ENCODE measurements at places on chromosomes 1 and 21.
A peak's percentile ranks its signal among the peaks of the same experiment; 100 is the strongest.

- no peak for DNase-seq
Measured at GRCh38 chr1:246182149-246182851, 324.8 kb downstream of the SMYD3 start.

- DNase-seq: no peak
Measured at GRCh38 chr21:43802713-43803313, 13.4 kb downstream of the RRP1 start.

DNA sequence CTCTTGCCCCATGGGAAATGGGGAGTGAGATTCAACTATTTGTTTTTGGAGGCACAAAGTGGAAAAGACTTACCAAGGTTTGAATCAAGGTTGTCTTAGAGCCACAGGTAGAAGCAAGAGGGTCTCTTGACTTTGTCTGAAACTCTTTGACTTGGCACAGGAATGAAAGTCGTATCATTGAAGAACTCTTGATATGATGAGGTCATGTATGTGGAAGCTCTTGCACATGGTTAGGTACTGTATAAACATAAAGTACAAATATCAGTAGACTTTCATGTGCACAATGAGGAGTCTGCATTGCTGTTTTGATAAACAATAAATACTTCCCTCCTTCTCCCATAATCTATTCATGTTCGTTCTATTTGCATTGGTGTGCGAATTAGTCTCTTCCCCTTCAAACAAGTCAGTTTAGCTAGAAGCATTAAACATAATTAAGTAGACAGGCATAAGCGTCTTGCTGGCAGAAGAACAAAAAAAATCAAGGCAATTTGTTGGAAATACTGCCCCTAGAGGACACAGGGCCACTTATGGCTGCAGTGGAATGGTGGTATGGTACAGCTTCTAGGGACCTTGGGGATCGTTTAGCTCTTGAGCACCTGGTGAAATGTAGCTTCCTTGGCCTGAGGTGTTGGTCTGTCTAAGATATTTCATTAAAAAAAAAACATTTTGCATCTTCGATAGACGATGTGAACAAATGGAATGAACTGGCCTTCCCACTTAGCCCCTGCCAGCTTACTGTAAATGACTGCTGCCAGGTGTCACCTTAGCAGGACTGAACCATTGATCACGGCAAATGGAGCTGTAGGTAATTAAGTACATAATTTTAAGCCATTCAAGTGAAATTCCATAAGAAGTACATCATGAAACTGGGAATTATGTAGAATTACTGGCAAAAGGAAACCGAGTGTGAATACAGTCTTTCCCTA, 218.0 kb upstream of the GALNT2 start:
- no peak for DNase-seq

DNA sequence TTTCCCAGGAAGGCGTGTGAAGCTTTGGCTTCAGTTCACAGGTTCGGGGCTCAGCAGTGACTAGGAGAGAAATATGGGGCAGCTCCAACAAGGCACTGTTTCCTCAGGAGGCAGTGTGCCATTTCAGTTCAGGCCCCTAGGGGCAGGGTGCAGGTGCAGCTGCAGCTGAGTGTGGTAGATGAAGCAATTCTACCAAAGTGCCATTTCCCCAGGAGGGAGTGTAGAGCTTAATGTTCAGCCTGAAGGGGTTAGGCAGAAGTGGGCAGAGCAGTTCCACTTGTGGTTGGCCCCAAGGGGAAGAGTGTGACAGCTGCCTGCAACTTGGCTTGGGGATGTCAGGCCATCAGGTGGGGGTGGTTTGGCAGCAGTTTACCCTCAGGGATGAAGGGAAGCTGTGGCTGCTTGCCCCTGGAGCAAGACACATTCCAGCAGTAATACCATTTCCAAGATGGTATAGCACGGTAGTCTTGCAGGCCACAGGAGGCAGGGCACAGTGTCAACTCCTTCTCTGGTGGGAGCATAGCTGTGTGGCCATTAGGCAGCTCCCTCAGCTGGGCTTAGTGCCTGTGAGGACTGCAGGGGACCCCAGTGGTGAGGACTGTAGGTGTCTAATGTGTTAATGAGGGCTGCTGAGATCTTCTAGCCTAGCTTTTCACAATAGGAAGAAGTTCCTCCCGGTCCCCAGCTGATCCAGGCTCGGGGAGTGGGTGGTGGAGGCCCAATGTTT, 34.7 kb downstream of the RGSL1 start:
- no peak for DNase-seq

DNA sequence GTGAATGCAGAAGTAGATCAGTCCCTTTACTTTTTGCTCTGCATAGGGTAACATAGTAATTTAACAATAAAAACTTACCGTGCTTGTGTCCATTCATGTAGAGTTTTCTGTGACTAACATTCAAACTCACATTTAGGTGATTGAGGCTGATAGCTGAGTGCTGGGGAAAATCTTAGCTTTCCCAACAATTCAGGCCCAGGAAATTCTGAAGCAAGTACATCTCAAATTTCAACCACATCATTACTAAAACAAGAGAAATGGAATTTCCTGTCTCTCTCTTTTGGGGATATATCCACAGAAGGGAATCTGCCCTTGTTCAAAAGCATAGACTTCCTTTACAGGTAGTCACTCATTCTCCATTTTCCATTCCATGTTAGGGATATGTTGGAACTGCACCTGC, 33.1 kb upstream of the C1orf146 start:
- peak; percentile 41 for DNase-seq

DNA sequence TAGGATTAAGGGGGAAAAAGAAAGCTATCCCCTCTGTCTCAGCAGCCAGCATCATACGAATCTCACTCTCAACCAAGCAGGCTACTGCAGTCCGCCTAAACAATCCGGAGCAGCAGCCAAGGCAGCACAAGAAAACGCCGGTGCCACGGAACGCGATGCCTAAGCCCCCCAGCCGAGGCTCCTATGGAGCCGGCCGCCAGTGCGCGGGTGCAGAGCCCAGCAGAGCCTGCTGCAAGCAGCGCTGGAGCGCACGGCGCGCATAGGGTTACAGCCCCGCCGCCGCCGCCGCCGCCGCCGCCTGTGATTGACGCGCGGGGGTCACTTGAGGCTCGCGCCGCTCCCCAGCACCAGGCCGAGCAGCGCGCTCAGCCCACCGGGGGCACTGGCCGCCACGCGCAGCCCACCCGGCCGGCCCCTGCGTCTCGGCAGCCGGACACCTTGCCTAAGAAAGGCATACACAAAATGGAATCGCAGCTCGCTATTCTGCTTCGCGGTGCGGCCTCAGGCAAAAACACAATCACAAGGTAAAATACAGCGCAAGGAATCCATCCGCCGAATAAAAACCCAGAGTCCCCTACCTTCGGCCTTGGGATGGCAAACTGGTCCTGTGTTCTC, 780 bp downstream of the HIVEP3 start:
- no peak for DNase-seq

- DNase-seq: no peak
Measured at GRCh38 chr1:31591425-31592093, 15.2 kb downstream of the TINAGL1 start.

DNA sequence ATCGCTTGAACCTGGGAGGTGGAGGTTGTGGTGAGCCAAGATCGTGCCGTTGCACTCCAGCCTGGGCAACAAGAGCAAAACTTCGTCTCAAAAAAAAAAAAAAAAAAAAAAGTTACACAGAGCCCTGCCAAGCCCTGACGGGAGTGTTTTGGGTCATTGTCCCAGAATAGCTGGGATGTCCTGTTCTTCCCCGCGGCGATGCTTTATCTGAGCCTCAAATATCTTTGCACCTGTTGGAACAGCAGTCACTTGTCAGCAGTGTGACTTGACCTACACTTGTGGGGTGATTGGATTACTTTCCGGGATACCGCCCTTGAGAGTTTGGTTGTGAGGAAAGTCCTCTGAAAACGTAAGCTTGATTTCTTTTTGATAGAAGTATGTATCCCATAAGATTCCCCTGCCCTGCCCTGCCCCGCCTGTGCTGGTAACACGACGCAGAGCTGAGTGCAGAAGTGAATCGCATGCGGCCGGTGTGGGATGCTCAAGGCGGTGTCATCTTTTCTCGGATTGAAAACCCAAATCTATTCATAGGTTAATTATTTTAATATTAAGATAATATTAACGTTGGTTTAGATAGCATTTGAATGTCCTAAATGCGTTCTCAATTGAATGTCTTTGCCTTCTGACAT, 50.9 kb downstream of the PCNT start:
- no peak for DNase-seq

DNA sequence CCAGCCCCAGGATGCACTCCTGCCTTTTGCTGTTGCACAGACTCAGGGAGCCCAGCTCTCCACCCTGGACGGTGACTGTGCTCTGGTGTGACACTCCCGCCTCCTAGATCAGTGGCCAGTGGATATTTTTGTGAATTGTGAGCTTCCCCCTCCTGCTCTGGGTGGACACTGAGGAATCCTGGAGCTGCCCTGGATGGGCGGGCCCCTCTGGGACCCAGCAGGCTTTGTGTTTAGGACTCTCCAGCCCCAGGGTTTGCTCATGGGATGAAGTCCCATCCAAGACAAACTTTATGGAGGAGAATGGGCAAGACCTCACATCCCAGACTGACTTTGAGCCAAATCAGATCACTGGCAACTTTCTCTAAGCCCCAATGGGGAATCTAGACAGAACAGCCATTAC, 16.1 kb downstream of the SLC6A9 start:
- no peak for DNase-seq

- no peak for DNase-seq
Measured at GRCh38 chr1:221636967-221637366, 104.9 kb downstream of the DUSP10 start.

GRCh38 chr1:32754317-32755097, 51.9 kb upstream of the SYNC start:
- DNase-seq: no peak

- DNase-seq: no peak
Measured at GRCh38 chr1:76955652-76956051, 88.4 kb downstream of the ST6GALNAC5 start.

GRCh38 chr1:3899754-3900149, 320 bp downstream of the C1orf174 start:
- DNase-seq: no peak

GRCh38 chr1:209625791-209626285, 26.4 kb downstream of the LAMB3 start:
- no peak for DNase-seq

GRCh38 chr1:245657371-245657770, 502.6 kb downstream of the KIF26B start:
- DNase-seq: no peak

- no peak for DNase-seq
Measured at GRCh38 chr1:244302876-244303609, 148.7 kb downstream of the ADSS2 start.

- no peak for DNase-seq
Measured at GRCh38 chr1:93729502-93729901, 47.9 kb upstream of the BCAR3 start.

DNA sequence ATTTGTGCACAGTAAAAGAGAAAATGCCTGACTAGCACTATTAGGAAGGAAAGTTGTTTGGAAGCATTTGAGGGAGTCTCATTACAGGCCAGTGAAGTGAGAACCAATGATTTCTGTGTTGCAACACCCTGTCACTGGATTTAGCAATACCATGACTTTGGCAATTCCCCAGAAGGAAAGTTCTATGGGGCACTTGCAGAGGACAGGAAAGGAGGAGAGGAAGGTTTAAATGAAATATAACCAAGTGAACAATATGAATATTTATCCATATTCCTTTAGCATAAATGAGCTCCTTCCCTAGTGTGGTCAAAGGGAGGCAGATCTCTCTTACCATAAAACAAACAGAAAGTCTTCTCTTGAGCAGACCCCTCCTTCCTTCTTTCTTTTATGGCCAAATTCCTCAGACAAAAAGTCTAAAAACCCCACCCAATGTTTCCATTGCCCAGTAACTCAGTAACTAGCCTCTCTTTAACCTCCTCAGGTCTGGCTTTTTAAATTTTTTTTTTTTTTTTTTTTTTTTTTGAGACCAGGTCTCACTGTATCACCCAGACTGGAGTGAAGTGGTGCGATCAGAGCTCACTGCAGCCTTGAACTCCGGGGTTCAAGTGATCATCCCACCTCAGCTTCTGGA, 5.5 kb downstream of the TLR5 start:
- no peak for DNase-seq

DNA sequence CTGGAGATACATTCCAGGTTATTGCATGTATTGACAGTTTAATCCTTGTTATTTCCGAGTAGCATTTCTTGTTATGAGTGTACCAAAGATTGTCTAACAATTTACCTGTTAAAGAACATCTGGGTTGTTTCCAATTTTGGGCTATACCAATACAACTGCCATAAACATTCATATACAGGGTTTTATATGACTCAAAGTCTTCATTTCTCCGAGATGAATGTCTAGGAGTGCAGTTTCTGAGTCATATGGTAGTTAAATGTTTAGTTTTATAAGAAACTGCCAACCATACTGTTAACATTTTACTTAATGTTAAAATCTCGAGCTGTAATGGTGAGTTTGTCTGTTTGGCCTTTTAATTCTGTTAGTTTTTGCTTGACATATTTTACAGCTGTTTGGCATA, 10.0 kb downstream of the RAB4A start:
- DNase-seq: no peak

DNA sequence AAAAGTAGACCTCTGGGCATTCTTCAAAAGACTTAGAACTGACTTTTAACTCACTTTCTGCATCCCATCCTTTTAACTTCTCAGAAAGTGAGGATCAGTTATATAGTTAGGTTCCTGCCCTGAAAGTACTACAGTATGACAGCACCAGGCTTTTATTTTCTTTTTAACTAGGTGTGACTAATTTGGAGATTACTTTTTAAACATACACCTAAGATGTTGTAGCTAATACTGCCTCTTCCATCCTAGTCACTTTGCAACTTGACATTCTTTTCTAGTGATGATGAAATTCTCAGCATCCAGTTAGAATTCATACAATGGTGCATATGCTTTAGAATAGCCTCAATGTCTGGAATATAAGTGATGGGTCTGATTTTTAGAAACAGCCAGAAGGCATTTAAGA, 24.6 kb downstream of the RUNX1 start:
- no peak for DNase-seq

Measured in AG04450 (cell line).